Liver (tissue), 10 donors: ENCODE measurements at places on chromosomes 2 and 18.

DNA sequence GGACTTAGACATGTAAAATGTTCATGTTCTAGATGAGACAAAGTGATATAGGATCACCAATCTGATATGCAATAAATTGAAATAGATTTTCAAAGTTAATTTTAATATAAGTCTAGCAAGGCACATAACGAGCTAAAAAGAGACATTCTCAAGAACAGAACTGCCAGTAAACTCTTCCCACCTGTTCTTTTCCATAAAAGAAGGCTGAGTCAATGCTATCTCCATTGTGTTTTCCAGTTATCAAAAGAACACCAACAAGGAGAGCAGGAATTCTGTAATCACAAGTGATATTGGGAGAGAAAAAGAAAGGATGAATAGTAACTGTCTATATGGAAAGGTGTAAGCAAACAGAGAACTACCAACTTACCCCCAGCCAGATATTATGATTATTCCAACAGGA is 25.6 kb downstream of the GPR155 start:
- no peak for DNase-seq

GRCh38 chr18:42310956-42311355 is 355.9 kb downstream of the PIK3C3 start:
- no peak for DNase-seq

- no peak for DNase-seq
Observed at GRCh38 chr2:20481798-20482405, 35.0 kb downstream of the RHOB start.

DNA sequence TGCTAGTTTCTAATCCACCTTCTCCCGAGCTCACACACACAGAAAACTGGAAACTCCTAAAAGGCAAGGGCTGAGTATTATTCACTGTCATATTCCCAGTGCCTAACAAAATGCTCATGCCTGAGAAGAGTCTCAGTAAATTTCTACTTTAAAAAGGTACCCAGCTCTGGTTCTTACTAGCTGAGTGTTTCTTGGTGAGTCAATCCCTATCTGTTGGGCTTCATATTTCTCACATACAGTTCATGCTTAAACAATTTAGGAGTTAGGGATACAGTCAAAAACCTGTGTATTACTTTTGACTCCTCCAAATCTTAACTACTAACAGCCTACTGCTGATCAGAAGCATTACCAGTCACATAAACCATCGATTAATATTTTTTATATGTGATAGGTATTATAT is 204.9 kb downstream of the EN1 start:
- no peak for DNase-seq

- DNase-seq, result no peak
Observed at GRCh38 chr2:12929758-12930157, 213.0 kb downstream of the TRIB2 start.

- DNase-seq, result no peak
Observed at GRCh38 chr2:68363721-68364120, 1.4 kb upstream of the PLEK start.

DNA sequence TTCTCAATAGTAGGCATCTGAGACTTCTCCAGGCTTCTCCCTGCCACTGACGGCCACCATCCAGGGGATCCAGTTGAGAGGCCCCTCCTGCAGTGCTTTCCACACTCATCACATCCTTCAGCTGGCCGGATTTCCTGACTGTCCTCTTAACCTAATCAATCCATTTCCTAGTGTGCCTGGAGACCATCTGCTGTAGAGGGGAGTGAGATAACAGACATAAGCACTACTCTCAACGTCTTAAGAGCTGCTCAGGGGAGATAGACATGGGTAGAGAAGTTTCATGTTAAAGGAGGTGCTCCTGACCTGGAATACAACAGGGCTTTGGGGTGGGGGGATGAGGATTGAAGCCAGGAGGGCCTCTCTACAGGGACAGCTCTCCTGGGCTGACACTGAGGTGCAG is 14.2 kb downstream of the SPR start:
- no peak for DNase-seq

DNA sequence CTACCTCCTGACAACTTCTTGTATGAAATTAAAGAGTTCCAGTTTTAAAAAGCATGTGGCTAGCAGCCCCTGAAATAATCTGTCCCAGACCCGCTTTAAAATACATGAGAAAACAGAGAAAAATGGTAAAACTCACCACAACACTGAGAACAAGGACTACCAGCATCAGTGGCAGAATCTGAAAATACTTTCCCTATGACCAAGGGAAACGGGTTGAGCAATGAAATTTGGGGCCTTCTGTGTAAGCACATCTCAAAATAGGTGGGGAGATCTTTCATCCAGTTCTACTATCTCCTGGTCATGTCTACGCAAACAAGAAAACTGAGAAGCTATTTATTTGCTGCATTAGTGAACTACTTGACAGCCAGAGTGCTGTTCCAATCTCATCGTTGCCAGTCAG is 172.3 kb downstream of the LNPK start:
- DNase-seq, result no peak

- DNase-seq, result no peak
Observed at GRCh38 chr2:61700464-61700863, 153.4 kb downstream of the FAM161A start.

- no peak for DNase-seq
Observed at GRCh38 chr2:124649001-124649400, 623.9 kb downstream of the CNTNAP5 start.

DNA sequence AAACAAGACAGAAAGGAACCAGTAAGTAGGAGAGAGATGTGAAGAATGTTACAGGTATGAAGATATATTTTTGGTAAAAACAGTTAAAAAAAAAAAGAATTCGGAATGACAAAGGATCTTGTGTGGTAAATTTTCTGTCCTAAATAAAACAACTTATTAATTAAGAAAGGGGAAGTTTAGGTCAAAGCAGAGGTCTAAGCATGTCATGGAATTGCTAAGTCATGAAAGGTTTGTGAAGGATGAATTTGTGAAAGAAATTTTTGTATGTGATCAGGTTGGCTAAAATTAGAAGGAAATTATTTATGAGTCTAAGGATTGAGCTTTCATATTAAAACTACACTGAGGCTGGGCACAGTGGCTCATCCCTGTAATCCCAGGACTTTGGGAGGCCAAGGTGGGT is 11.1 kb upstream of the ALPG start:
- DNase-seq, result no peak

DNA sequence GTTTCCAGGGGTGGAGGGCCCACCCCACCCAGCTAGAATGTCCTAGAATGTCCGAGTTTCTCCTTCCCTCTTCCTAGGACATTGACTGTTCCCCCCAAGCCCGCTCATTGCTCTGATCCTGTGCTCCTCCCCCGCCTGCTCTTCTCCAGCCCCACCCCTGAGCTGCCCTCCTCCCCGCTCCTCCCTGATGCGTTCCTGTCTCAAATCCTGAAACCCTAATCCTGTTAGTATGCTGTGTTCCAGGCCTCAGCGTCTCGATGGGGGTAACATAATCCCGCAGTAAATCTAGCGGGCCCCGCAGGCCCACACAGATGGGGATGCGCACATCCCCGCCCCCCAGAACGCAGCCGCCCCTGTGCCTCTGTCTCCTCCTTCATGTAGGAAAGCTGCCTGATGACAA is 51.3 kb downstream of the NRP2 start:
- DNase-seq, result no peak
